ENCODE measurements at places on chromosomes 2 and 18.

- DNase-seq: no peak
These were observed 54.3 kb upstream of the SLC66A3 start for GRCh38 chr2:11100976-11101375.

DNA sequence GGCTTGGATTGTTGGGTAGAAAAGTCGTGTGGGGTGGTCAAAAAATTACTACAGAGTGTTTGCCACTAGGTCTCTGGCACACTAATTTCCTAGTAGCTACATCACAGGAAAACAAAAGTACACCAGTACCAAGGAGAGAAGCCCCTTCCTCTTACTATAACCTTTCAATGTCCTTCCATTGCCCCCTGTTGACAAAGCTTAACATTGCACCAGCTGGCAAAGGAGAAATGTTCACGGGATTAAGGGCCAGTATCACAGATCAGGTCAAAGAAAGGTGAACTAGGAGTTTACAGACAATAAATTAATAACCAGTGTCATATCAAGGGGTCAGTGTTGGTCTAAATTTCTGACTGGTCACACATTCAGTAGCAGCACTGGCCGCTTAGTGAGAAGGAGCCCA is 1139.6 kb upstream of the FAM98A start:
- no peak for DNase-seq

- DNase-seq: no peak
These were observed 129.2 kb upstream of the CTNNA2 start for GRCh38 chr2:79383681-79384080.

DNA sequence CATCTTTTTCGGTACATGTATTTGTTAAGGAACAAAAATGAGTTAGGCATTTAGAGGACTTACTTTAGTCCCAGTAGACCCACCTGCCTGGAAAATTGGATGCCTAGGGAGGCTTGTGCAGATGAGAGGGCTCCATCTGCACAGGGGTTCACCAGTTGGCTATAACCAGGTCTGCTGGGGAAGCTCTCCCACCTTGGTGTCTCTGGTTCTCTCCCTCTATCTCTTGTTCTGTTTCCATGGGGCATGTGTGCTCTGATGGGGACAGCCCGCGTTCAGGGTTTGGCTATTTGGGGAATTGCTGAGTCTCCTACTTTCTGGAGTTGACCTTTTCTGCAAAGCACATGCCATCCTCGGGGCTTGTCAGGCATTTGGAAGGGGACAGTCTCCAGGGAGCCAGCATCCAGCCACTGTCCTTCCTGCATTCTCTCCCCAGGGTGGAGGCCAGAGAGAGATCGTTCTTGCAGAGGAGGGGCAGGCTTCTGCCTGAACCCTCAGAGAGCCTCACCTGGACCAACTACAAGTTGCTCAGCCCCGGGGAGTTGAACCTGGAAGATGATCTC is 157.3 kb downstream of the KLHL29 start:
- DNase-seq: no peak

DNA sequence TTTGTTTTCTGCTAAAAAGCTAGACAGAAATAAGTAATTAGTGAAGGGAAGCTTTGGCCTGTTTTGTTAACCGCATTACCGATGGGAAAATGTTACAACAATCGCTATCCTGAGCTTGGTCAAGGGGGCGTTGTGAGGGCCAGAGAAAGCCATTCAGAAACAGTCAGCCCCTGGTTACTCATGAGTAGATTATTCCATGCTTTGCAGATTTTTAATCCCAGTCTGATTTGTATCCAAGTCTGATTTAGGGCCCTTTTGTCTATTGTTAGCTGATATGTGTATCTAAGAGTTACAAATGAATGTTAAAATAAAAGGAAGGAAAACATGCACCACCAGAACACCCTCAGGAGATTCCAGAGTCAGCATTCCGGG is 99.1 kb downstream of the PRPF40A start:
- no peak for DNase-seq

DNA sequence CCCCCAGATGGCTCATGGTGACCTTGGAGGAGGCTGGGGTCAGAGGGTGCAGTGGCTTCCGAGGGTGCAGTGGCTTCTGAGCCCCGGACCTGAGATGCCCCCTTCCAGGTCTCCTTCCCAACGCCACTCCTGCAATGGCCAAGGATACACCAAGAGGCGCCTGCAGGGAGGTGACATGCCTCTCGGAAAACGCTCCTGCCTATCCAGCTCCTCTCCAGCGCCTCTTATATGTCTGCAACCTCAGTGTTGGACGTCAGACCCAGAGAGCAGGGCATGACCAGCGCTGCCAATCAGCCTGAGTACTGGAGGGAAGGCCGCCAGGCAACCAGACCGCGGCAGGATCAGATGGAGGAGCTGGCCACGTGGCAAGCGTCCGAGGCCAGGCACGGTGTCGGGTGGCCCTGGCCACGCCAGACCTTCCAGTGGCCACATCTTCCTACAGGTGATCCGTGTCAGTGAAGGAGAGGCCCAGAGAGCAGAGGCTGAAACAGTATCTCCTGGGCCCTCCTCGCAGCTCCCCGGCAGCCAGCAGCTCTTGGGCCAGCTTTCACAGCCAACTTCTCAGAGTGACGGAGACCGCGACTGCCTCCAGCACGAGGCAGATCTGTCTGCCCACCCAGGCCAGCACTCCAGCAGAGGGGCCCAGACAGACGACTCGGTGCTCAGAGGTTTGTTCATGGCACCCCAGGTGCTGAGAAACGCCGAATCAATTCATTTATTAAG is 199.5 kb upstream of the SALL3 start:
- DNase-seq: no peak

DNA sequence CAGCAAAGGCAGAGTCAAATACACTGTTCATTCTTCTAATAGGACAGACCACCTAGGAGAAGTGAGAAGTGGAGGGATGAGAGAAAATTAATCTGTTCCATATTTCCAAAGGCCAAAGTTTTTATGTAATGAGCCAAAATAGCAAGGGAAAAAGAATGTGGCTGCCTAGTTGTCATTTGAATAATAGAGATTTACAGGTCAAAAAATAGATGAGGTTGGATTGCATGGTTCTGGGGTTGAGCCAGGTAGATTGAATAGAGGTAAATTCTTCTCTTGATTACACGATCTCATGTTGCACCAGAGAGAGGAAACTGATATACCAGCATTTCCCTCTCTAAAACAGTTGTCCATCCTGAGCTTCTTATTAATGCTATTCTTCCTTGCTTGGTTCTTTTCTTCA is 325.8 kb downstream of the CCDC178 start:
- DNase-seq: no peak

DNA sequence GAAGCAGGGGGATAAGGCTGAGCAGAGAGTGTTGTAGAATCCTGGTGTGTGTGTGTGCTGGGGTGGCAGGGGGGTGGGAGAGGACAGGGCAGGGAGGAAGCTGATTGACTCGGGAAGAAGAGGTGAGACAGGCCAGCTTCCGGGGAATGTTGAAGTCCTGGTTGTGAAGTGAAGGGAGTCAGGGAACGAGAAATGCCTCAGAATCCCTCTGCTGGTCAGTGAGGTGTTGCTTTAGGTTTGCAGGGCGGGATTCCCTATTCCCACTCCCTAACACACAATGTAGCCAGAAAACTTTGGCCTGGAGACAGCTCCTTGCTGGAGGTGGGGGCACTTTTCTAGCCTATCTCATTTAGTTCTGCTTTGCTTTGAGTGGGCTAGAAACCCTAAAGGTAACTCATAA is 265.1 kb downstream of the HAUS1 start:
- DNase-seq: no peak

DNA sequence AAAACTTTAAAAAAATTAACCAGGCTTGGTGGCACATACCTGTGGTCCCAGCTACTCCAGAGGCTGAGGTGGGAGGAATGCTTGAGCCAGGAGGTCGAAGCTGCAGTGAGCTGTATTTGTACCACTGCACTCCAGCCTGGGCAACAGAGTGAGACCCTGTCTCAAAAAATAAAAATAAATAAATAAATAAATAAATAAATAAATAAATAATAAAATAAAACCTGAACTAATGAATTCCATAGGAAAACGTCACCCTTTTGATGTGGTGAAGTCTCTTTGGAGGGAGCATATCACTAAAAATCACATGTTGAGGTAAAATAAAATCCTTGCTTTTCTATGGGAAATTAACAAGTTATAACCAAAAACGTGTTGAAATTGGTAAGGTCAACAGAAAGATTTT is 29.6 kb upstream of the ITGAV start:
- DNase-seq: no peak

DNA sequence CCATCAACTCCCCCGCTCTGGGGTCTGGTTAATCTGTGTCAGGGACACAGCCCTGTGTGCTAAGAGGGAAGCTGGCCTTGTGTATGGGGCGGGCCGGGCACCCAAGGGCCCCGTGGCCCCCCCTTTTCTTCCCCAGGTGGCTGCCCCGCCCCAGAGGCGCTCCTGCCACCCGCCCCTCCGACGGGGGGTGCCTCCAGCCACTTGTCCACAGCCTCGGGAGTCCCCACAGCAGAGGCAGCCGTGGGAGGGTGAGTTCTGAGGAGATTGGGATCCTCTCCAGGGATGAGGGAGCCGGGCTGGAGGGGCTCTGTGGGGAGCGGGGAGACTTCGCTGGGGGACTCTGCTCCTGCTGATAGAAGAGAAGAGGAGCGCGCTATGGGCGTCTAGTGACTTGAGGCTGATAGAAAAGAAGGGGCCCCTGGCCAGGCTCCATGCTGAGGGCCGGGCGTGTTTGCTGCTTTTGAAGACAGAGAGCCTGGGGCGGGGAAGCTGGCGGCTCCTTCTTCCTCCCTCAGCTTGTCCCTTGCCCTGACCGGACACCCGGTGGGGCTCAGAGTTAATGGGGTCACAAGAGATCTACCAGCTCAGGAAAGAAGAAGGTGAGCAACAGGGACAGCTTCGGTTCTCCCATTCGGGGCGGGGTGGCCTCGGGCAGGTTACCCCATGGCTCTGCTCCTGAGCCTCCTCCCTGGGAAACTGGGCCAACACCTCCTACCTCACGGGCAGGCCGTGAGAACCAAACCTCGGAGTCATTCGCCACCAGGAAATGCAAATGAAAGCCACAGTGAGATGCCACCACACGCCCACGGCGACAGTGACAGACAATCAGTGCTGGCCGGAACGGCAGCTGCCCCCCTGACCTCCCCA is 89.4 kb upstream of the TAF1B start:
- DNase-seq: no peak

DNA sequence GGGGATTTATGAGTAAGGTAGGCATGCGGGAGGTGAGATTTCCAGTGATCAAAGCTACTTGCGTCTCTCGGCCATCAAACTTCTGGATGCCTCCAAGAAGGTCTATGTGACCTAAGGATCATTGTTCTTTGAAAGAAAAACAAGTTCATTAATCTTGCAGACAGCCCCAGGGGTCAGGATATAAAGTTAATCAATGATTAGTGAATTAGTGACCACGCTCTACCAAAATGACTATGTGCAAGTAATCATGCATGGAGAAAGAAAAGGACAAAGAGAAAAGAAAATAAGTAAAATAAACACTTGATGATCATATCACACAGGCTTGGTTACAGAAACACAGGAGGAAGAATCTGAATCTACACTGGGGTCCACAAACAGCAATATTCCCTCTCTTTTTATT is 42.5 kb upstream of the BCL11A start:
- no peak for DNase-seq

DNA sequence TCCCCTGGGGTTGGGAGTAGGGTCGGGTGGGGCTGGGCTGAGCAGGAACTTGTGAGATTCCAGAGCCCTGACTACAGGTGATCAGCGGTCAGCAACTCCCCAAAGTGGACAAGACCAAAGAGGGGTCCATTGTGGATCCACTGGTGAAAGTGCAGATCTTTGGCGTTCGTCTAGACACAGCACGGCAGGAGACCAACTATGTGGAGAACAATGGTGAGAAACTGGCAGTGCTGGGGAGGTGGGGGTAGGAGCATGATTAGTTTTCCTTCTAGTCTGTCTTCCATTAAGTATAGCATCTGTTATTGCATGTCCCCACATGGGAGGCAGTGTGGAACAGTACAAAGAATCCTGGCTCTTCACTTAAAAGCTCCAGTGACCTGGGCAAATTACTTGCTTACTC is 23.7 kb downstream of the ZNF142 start:
- no peak for DNase-seq

GRCh38 chr2:59968441-59968840 is 585.0 kb downstream of the BCL11A start:
- no peak for DNase-seq

DNA sequence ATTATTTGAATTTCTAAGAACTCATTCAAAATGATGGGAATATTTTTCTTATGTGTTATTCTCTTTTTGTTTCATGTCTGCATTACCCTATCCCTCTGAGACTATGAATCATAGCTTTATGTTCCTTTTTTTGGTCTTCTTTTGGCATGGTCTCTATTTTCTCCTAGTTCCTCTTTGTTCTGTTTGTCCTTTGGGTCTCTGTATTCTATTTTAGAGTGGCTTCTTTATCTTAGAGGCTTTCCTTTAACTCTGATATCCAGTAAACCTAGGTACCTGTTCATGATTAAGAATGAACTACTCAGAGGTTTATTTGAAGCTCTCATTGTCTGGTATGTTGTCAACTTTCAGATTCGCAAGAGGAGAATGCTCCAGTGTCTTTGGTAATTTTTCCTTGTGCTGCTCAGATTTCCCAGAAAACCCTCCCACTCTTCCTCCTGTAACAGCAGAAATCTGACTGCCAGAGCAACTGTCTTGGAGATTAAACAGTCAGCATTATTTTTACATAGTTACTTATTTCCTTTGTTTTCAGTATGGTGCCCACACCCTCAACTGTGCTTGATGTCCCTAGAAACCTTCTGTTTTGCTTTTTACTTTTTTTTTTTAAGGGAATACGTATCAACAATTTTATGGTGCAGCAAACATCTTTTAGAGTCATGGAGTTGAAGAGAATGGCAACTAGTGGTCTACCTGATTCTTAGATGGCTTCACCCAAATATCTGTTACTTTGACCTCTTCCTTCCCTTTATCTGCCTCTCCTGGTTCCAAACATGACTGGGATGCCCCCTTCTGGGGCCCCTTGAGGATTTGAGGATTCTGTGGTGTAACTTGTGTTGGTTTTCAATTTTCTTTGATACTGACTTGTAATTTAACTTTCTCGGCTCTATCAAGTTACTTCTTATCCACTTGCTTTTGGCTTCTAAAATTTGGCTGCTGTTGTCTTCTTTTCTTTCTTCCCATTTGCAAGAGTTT is 92.0 kb downstream of the DPP10 start:
- no peak for DNase-seq

GRCh38 chr2:178529194-178529593 is 48.9 kb downstream of the PLEKHA3 start:
- DNase-seq: no peak

GRCh38 chr18:5841518-5841917 is 53.8 kb downstream of the TMEM200C start:
- DNase-seq: no peak
